ENCODE measurements at places on chromosomes 12 and 14. TPM values are rescaled to one million over a fixed set of nuclear protein-coding genes. Genes with fewer than 3 reads are reported as not detected.

SYNDIG1L gene
- 0.78 TPM for polyA plus RNA-seq

RNASE7 gene
- not detected for polyA plus RNA-seq

DDN gene
- 41.5 TPM for polyA plus RNA-seq

MYRFL gene
- not detected for polyA plus RNA-seq

MGAT4C gene
- polyA plus RNA-seq = 0.83 TPM

IGF1 gene
- polyA plus RNA-seq = 0.08 TPM

METTL25 gene
- polyA plus RNA-seq = 1.7 TPM

PPP4R3A gene
- 43.4 TPM for polyA plus RNA-seq

PRIM1 gene
- 24.2 TPM for polyA plus RNA-seq

PNMA1 gene
- polyA plus RNA-seq = 135 TPM

RDH11 gene
- polyA plus RNA-seq = 67.7 TPM

SERPINA12 gene
- not detected for polyA plus RNA-seq

GLI1 gene
- polyA plus RNA-seq = 0.36 TPM

ASB2 gene
- polyA plus RNA-seq = 0.70 TPM

KCNMB4 gene
- polyA plus RNA-seq = 18.3 TPM

FKBP3 gene
- polyA plus RNA-seq = 76.2 TPM

ALG10 gene
- 1.2 TPM for polyA plus RNA-seq

TPH2 gene
- polyA plus RNA-seq = not detected

Measured in brain (organoid and tissue), 16 donors.